ENCODE measurements at places on chromosomes 6 and 20. TPM values are rescaled to one million over a fixed set of nuclear protein-coding genes. Genes with fewer than 3 reads are reported as not detected.

BTNL2 gene
- total RNA-seq, result not detected

RNF146 gene
- total RNA-seq, result 59.8 TPM

NNAT gene
- total RNA-seq, result 87.4 TPM

ADRM1 gene
- 67.1 TPM for total RNA-seq

MCCD1 gene
- total RNA-seq, result not detected

GRCh38 chr6:94894300-94894699, 683.0 kb upstream of the MANEA start:
- DNase-seq, result no peak

GRCh38 chr6:40315060-40315459, 272.1 kb downstream of the LRFN2 start:
- no peak for DNase-seq

DNA sequence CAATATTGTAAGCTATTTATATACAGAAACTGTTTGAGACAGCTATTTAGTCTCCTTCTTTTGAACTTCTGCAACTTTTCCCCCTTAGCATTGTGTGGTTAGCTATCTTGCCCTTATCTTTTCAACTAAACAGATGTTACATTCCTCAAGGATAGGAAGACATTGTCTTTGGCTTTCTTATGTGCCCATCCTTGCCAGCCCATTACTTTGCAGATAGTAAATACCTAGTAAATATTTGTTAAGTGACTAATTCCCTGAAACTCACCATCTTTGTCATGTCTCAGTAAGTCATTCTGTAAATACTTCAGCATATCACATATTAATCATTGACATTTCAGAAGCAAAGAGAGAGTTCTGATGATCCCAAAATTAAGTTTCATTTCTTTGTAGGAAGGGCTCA, 69.1 kb upstream of the FLRT3 start:
- DNase-seq, result no peak

TRERF1 gene
- total RNA-seq, result 7.9 TPM

Measured in progenitor cell of endocrine pancreas (in vitro differentiated cells).